ENCODE measurements at places on chromosomes 16 and 17.

DNA sequence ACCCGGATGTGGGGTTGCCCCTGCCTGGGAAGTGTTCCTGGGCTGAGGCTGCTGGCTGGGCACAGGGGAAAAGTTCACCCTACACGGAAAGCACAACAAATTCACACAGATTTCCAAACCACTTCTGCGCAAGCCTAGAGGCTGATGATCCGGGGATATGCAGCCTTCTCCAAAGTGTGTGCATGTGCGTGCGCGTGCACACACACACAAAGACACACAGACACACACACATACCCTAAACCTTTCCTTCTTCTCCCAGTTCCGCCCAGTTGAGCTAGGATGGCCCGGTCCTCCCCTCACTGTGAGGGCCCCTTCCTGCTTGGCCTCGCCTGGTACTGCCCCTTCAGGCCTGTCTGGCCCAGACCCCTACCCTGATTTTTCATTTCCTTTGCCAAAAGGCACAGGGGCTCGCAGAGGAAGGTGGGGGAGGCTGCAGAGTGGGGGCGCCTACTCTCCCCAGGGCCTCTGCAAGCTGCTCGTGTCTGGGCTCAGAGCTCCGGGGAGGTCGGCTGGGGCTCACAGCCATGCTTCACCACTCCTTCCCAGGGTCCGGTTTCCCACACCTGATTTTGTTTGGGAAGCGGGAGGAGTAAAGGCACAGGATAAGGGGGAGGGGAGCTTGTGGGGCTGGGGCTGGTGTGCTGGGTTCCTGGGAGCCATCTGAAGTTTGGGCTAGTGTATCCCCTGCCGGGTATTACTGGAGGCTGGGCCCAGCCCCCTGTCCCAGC is 144.7 kb downstream of the ENGASE start:
- no peak for DNase-seq

- DNase-seq, result no peak
These were observed 530 bp upstream of the CCL22 start for GRCh38 chr16:57358086-57358420.

DNA sequence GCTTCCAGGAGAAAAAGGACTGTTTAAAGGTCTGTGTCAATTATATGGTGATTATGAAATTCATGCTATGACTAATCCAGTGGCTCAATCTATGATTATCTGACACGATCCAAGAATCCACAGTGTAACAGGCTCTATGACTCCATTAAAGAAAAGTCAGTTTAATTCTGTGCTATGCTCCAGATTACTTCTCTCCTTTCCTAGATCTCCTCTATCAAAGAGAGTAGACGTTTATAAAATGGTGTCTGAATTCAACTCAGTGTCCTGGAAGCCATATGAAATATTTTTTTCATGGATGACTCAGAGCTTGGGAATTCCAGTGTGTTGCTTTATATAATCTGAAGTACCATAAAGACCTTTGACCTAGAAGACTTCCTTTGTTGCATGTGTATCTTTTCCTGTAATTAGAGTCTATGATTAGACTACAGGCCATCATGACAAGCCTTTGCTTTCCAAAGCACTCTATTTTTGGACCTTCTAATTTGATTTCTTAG is 27.0 kb upstream of the NF1 start:
- no peak for DNase-seq

DNA sequence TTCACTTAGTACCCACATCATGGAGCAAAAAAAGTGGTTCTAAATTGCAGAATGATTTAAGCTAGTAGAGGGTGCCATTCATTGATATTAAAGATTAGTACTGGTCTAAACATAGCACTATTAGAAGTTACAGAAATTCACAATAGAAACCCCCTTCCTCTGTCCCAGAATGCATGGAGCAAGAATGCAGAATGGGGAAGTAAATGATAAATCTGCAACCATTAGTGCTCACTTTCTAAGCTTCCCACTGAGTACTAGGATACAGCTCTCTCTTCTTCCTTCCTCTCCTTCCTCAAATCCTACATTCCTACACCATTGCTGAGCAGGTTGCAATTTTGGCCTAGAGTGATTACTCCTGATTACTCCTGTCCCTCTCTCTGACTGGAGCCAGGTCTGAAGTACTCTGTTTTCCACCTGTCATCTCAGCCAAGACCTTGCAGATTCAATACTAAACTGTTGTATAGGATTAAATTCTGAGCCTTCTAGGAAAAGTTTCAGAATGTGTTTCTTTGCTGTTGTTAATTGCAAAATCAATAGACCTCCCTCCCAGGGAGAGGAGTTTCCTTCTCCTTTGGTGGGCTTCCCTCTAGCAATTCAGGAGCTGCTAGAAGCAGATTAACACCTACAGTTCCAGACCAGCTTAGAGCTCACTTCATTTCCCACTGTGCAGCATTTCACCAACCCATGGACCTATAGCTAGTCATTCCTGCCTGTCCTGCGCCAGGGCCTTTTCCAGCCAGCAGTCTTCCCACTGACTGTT is 165.5 kb upstream of the TBX2 start:
- no peak for DNase-seq

GRCh38 chr16:72002619-72003018 is 2.4 kb upstream of the PKD1L3 start:
- no peak for DNase-seq

DNA sequence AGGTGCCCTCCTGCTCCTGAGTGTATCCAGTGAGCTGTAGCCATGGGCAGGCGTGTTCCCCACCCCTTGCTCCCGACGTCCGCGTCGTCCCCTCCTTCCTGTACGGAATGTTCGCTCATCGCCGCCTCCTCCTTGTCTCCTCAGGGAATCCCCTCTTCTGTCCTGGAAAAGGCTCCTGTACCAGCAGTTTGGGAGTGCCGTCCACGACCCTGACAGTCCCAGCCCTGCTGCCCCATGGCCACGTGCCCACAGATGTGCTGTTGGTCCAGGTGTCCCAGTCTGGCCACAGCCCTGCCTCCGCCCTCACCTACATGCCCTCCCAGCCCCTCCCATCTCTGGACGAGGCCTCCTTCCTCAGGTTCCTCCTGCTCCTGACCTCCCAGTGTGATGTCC is 30.2 kb downstream of the OR1D5 start:
- DNase-seq, result no peak

DNA sequence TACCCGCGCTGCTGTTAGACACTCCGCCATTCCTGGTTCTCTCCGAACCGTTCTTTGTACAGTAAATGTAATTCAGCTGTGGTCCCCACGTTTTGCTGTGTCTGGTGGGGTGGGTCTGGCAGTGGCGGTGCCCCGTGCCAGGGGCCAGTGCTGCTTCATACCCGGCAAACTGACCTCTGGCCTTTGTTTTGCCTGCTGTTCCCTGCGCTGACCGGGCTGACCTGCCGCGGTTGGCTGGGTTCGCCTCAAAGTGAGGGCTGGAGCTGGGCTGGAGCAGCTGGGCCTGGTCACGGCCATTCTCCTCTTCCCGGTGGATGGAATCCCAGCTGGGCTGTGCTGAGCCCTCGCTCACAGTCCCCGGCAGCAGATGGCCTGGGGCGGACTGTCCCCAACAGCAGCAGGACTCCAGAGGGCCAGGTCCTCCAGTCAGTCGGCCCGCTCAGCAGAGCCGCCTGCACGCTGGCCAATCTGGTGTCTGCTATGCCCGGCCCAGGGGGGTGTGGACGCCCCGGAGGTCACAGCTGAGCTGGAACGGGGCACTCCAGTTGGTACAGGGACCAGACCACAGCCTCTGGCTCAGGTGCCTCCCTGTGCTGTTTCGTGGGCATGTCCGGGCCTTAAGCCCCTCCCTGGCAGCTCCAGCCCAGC is 1.5 kb upstream of the WFIKKN1 start:
- no peak for DNase-seq

GRCh38 chr17:68541816-68542215 is 29.6 kb downstream of the PRKAR1A start:
- DNase-seq, result no peak

GRCh38 chr16:30600215-30600614 is 10.0 kb downstream of the ZNF689 start:
- no peak for DNase-seq

- no peak for DNase-seq
These were observed 24.2 kb downstream of the MPG start for GRCh38 chr16:102060-102855.

GRCh38 chr17:42409523-42410318 is 13.3 kb downstream of the CAVIN1 start:
- DNase-seq, result no peak

DNA sequence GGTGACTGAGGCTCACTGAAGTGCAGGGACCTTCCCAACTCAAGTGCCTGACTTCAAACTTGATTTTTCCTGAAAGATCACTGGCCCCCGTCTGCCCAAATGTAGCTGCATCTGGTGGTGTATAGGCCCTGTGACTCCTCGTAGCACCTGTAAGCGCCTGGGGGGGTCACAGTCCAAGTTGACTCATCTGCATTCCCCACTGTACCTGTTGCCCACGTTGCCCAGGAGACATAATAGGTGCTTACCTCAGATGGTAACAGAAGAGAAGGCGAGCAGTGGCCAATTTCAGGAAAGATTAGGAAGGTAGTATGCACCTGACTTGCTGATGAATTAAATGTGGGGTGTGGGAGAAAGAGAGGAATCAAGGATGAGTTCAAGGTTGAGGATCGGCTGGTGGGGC is 44.1 kb upstream of the EMP2 start:
- no peak for DNase-seq

- no peak for DNase-seq
These were observed 80.1 kb downstream of the SOCS1 start for GRCh38 chr16:11175787-11176341.

- DNase-seq, result no peak
These were observed 27.2 kb downstream of the MARCHF10 start for GRCh38 chr17:62780951-62781350.

GRCh38 chr16:11302977-11303376 is 21.8 kb upstream of the PRM1 start:
- no peak for DNase-seq

GRCh38 chr17:51907041-51907440 is 251.5 kb downstream of the CA10 start:
- DNase-seq, result no peak

GRCh38 chr17:42475121-42475520 is 16.4 kb downstream of the ATP6V0A1 start:
- DNase-seq, result no peak

GRCh38 chr17:28347261-28347891 is 10.0 kb downstream of the POLDIP2 start:
- DNase-seq, result no peak

DNA sequence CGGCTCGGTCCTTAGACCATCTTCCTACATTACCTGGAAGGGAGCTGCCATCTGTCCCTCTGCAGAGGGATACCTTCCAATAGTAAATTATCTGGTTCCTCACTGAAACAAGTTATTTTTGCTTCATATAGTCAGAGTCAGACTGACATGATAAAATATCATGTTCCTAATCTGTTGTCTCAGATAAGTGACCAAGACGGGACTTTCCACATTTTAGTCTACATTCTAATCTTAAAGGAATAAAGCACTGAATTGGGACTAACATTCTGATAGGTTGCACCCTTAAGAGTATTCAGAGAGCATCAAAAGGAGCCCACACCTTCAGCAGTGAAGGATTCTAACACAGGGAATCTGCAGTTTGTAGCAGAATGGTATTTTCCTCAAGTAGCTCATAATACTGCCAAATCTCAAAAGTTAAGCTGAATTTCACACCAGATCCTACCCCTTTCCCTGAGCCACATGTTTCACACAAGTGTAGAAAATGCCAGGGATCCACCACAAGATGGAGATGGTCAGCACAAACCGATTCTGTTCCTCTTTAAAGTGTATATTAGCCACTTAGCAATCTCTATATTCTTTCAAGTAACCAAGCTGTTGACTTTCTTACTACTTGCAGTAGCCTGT is 13.4 kb downstream of the GINS2 start:
- no peak for DNase-seq

DNA sequence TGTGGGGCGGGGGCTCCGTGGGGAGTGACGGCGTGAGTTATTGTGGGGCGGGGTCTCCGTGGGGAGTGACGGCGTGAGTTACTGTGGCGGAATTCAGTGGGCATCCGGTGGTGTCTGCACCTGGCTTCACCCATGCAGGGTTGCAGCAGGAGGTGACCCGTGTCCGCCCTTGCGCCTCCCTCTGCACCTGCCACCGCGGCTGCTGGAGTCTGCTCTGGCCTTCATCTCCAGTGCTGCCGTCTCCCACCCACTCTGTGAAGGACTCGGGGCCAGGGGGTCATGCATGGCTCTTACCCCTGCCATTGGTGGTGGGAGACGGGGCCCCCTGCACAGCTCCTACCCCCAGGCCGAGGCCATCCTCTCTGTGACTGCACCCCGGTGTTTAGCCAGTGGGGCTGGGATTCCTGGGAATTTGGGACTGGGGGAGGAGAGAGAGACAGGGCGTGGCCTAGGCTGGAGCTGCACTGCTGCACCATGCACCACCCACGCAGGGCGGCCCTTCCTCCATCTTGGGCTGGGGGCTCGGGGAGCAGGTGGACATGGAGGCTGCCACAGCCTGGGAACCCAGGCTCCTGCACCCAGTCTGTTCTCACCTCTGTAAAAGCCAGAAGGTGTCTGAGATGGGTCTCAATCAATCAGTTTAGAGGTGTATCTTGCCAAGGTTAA is 1.3 kb upstream of the PABPN1L start:
- DNase-seq, result no peak

DNA sequence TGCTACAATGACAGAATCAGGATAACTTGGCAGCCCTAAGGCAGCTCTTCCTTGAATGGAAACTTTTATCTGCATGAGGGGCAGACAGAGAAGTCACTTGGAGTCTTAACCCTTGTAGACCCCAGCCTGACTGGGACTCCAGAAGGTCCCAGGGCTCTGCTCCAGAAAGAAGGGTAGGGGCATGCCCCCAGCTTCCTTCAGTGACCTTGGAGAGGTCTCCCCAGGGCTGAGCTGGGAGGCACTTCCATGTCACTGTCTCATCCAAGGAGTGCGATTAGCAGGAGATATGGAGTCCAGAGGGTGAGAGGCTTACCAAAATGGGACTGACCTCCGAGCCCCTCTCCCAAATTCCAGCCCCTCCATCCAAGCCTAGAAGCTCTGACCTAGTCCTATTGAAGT is 3.4 kb upstream of the NLRC5 start:
- no peak for DNase-seq

GRCh38 chr17:30170415-30170987 is 53.9 kb downstream of the NSRP1 start:
- DNase-seq, result no peak

GRCh38 chr17:75315541-75316243 is 26.5 kb upstream of the SLC25A19 start:
- no peak for DNase-seq

- no peak for DNase-seq
These were observed 136.4 kb downstream of the NPIPB5 start for GRCh38 chr16:22646948-22647556.
